ENCODE measurements at places on chromosomes 7 and 10. TPM values are rescaled to one million over a fixed set of nuclear protein-coding genes. Genes with fewer than 3 reads are reported as not detected.

CFAP70 gene
- 0.78 TPM for total RNA-seq

MOGAT3 gene
- total RNA-seq = not detected

PALD1 gene
- 34.8 TPM for total RNA-seq

SPOCK2 gene
- 0.17 TPM for total RNA-seq

BBIP1 gene
- total RNA-seq = 20.5 TPM

NRCAM gene
- 1.0 TPM for total RNA-seq

MRM2 gene
- 57.8 TPM for total RNA-seq

MEOX2 gene
- total RNA-seq = not detected

HOXA7 gene
- 7.1 TPM for total RNA-seq

VENTX gene
- total RNA-seq = not detected

SPDYE3 gene
- not detected for total RNA-seq

GHRHR gene
- not detected for total RNA-seq

CPA4 gene
- not detected for total RNA-seq

ERVW-1 gene
- not detected for total RNA-seq

UBE2D1 gene
- 15.3 TPM for total RNA-seq

CDK1 gene
- 337 TPM for total RNA-seq

SUN1 gene
- 55.9 TPM for total RNA-seq

LIPK gene
- total RNA-seq = not detected

FAM25A gene
- total RNA-seq = not detected

ECHS1 gene
- 105 TPM for total RNA-seq

CEP41 gene
- not detected for total RNA-seq

ANKIB1 gene
- total RNA-seq = 46.3 TPM

VPS50 gene
- total RNA-seq = 10.6 TPM

HDAC9 gene
- 5.6 TPM for total RNA-seq

IKZF1 gene
- total RNA-seq = not detected

EXOC6 gene
- total RNA-seq = 10.6 TPM

POLR3A gene
- total RNA-seq = 24.3 TPM

SDK1 gene
- total RNA-seq = not detected
